NCI-H446 treated with DMSO at 0.1 percent for 48 hours (cell line): ENCODE measurements at places on chromosomes 11 and 22.

DNA sequence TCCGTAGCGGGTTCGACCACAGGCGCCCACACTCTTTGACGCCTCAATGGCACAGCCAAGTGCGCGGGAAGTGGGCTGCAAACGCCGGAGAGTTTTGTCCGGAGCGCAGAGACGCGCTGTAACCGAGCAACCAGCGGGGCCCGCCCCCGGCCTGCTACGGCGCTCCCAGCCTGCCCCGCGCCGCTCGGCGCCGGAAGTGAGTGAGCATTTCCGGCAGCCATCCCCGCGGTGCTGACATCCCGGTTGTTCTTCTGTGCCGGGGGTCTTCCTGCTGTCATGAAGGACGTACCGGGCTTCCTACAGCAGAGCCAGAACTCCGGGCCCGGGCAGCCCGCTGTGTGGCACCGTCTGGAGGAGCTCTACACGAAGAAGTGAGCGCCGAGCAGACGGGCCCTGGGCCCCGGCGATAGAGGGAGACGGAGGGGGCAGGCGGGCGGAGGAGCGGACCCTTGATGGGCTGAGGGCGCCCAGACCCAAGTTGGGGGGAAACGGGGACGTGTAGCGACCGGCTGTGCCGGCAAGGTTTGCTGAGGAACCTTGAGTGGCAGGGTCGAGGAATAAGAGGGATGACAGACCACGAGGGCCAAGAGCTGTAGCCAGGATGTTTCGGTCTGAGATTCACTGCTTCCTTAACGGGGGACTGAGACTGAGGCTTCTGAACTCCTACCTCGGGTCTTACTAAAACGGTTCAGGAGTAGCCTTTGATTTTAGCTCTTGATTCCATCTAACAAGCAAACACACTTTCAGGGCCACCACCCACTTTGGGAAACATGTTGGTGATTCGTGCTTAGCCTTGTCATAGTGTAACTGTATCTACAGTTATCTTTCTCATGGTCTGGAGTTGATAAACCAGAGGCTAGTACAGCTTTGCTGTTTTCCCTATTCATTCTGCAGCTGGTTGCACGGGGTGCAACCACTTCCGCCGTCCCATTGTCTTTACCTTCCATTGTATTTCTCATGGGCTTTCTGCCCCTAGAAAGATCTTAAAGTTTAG lies at the start of gene PSMD13:
Gene PSMD13, plus strand, starts transcription at position 203 of the 994 bp plus-strand sequence. Its CDS starts 74 bp downstream, at position 277.
- DNase-seq: peak; percentile 73

GRCh38 chr22:38437416-38437815 lies 17.6 kb downstream of the KCNJ4 start:
- no peak for DNase-seq

- no peak for DNase-seq
Observed at GRCh38 chr11:79949574-79949973, 508.7 kb upstream of the TENM4 start.

- no peak for DNase-seq
Observed at GRCh38 chr11:63985812-63986155, 454 bp upstream of the OTUB1 start.

- no peak for DNase-seq
Observed at GRCh38 chr11:826836-827145, 928 bp upstream of the CRACR2B start.

GRCh38 chr11:58674609-58675008 lies 52.1 kb downstream of the CNTF start:
- DNase-seq: no peak
